CD4-positive, alpha-beta T cell (primary cell): ENCODE measurements at places on chromosomes 11 and 22.

DNA sequence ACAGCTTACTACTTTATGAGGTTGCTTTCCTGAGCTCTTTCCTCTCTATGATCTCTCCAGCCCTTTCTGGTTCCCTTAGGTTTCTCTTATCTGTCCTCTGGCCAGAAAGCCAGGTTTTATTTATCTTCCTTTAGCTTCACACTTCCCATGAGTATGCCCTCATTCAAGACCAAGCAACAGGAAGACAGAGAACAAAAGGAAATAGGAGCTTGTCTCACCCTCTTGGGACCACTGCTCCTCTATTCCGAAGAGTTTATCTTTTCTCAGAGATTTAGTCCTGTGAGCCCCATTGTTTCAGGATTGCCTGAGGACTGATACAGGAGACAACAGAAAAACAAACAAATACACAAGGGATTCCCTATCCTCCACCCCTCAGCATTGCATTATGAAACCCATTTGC lies 62.4 kb upstream of the CCDC179 start:
- DNase-seq, result no peak

- DNase-seq, result no peak
Observed at GRCh38 chr11:21427726-21428125, 758.3 kb downstream of the NELL1 start.

DNA sequence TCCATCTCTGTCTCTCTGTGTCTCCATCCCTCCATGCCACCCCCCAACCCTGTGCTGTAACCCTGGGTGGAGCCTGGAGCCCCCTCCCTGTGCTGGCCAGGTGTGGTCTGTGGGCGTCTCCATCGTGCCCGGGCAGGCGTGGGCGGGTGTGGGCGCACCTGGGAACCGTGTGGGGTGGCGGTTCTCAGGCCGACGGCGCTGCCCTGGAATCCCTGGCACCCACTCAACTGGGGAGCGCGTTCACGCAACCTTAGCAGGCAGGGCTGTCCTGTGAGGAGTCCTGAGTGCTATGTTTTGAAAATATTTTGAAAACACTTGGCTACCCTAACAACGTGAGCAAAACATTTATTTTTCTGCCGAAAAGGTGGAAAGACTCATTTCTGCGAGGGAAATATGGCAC lies 4.7 kb downstream of the TNNT3 start:
- DNase-seq, result no peak

GRCh38 chr22:44091021-44091721 lies 67.1 kb downstream of the PARVB start:
- no peak for DNase-seq

GRCh38 chr11:1148752-1149180 lies 9.0 kb upstream of the MUC5AC start:
- no peak for DNase-seq

DNA sequence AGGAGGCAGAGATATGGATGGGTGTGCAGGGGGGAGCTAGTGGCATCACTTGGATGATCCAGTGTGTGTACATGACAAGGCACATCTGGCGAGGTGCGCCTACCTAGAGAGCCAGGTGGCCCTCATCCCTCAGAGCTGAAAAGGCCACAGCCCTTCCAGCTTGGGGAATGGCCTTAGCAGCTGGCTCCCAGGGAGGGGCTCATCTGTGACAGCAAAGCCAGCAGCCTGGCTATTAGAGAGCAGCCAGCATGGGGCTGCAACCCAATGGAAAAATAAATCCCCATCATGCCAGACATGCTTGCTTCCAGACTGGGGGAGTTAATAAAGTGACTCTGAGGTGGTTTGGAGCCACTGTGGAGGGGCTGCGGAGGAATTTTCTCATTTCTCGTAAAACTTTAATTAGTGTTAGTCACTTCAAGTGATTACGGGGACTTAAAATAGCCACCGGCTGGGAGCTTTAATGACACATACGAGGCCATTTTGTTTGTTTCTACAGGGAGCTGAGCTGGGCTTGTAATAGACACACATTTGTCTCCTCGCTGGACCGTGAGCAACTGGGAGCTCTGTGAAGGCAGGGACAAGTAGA lies 111.2 kb upstream of the ALX4 start:
- DNase-seq, result no peak

GRCh38 chr22:41146573-41146972 lies 54.2 kb downstream of the EP300 start:
- DNase-seq, result no peak

GRCh38 chr11:127616158-127616557 lies 615.6 kb upstream of the KIRREL3 start:
- no peak for DNase-seq

DNA sequence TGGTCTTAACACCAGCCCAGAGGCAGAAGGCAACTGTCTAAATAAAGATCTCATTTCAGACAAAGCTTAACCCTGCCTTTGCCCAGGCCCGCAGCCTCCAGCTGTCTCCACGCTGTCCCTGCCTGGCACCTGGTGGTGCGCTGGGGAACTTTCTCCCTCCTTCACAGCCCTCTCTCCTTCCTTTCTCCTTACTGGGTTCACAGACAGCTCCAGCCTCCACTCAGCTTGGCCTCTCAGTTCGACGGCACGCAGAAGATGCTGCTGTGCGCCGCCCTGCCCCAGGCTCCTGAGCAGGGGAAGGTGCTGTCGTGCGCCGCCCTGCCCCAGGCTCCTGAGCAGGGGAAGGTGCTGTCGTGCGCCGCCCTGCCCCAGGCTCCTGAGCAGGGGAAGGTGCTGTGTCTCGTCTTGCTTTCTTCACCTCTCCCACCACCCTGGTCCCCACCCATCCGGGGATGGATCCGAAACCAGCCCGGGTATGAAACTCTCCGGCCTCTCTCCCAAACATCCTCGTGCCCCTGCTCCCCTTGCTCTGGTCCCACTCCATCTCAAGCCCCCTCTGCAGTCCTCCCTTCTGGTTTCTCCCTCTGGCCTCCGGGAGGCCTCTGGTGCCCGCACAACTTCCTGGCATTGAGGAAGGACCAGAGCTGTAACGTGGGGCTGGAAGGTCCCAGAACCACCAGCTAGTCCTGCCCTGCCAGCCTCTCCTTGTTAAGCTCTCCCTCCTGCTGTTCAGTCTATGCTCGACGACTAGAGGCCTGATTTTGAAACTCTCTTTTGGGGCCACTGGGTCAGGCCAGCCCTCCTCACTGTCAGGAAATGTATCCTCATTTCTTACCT lies 22.9 kb upstream of the JAM3 start:
- DNase-seq, result no peak

DNA sequence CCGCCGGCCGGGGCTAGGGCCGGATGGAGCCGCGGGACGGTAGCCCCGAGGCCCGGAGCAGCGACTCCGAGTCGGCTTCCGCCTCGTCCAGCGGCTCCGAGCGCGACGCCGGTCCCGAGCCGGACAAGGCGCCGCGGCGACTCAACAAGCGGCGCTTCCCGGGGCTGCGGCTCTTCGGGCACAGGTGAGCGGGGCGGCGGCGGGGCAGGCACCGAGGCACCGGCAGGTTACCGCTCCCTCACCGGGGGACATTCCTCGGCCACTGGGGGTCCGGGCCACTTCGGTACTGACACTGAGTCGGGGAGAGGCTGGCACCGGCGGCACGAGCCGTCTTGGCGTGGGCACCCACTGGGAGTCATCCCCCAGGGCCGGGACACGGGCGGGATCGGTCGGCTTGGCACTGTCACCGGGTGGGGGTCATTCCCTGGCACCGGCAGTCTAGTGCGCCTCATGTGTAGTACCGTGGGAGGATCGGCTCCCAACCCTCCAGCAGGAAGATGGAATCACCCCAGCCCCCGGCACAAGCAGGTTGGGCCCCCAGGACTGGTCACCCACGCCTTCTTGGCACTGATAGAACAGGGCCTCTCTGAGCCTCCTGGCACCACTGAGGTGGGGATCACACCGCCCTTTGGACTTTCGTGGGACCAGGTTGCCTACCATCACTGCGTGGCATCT lies 511 bp downstream of the DGKZ start:
- no peak for DNase-seq

DNA sequence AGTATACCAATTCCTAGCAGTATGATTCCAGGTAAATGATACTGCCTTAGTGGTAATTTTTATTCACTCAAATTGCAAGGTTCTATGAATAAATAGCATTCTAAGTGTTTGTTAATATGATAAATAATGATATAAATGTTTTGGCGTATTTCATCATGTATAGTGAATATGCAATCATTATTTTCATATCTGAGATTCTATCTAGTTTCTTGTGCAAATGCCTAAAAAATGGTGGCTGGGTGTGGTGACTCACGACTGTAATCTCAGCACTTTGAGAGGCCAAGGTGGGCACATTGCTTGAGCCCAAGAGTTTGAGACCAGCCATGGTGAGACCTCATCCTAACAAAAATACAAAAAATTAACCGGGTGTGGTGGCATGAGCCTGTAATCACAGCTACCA lies 13.9 kb downstream of the HIPK3 start:
- DNase-seq, result no peak

GRCh38 chr22:23850136-23850611 lies 7.5 kb upstream of the SLC2A11 start:
- DNase-seq, result no peak

DNA sequence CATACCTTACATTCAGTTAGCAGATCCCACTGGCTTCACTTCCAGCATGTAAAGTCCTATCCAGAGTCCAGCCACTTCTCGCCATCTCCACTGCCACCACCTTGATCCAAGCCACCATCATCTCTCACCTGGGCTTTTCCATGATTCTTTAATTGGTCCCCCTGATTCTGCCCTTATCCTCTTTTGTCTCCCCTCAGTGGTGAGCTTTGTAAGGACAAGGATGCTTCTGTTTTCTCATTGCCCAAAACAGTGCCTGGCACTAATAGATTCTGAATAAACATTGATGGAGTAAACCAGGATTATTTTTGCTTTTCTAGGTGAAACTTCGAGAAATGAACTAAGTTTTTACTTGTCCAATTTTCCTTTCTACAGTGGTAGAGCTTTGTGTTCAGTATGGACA lies 4.4 kb downstream of the POLA2 start:
- no peak for DNase-seq

GRCh38 chr11:72525466-72525865 lies 91.1 kb upstream of the CLPB start:
- DNase-seq, result no peak

GRCh38 chr22:37244114-37244921 lies at the start of gene RAC2:
Gene RAC2 (minus strand): TSS chr22:37244269. CDS start chr22:37244148, 121 bp downstream.
- DNase-seq, result peak; percentile 85

DNA sequence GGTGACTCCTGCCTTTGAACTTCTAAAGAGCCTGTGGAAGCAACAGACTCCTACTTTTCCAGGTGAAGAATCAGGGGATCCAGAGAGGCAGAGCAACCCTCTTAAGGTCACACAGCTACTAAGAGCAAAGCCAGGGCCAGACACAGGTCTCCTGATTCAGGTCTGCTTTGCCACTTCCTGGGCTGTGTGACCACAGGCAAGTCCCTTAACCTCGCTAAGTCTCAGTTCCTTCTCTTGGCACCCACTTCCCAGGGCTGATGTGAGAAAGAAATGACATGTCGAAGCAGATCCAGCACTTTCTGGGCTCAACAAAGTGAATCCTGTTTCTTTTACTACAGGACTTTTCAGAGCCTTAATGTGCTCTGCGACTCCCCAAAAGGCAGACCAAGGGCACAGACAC lies 30.2 kb downstream of the UQCR10 start:
- no peak for DNase-seq

DNA sequence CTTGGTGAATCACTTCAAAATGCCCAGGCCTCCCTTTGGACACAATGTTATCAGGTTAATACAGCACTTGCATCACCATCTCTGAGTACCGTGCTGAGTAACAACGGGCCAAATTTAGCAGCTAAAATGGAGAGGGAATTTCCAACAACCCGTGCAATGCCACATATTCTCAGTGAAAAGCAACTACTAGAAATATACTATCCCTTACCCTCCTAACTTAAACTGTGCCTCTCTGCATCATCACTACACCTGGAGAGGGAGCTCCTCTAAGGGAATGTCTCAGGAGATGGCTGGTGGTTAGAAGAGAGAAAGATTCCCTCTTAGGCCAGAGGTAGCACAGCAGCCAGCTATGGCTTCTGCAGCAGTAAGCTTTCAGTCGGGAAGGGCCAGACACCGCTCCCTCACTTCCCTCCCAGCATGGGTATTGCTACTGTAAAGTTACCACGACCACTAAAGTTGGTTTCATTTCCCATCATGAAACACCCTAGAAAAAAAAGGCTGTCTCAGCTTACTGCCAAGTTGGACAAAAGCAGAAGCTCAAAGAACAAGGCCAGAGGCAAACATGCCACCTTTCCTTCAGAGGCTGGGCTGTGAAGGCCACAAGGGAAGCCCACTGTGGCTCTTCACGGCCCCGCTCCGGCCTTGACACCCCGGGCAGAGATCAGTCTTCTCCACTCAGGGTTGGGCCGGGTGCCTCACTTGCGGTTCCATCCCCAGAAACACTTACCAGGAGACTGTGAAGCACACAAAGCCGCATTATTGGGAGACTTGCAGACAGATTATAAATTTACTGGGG lies 3.9 kb downstream of the MAML2 start:
- DNase-seq, result peak; percentile 23

- peak; percentile 69 for DNase-seq
Observed at GRCh38 chr11:2387266-2387987, 10.3 kb downstream of the CD81 start.

DNA sequence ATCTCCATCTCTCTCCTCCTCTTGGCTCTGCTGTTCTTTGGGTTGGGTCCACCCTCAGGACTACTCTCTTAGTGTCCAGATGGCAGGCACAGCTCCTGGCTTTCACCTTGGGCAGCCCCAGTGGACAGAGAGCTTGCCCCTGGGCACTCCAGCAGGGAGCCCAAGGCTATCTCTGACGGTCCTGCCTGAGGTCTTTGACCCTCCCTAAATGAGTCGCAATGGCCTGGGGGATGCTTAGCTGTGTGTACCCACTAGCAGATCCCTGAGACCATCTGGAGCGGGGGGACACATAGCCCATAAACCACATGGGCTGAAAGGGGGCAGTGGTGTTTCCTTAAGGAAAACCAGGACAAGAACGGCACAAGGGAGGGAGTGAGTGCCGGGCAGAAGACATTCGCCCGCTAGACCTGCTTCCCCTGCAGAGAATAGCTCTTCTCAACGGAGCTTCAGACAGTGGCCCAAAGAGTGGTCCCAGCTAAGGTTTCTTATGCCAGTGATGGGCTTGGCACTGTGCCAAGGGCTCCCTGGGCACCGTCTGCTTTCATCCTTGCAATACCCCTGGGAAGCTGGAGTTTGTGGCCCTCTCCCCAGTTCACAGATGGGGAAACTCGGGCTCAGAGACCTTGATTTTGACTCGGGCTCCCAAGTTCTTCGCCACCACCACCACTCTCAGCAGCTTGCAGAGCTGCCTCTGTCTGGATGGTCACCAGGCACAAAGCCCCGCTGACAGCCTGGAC lies 53.9 kb upstream of the ANO1 start:
- DNase-seq, result no peak

DNA sequence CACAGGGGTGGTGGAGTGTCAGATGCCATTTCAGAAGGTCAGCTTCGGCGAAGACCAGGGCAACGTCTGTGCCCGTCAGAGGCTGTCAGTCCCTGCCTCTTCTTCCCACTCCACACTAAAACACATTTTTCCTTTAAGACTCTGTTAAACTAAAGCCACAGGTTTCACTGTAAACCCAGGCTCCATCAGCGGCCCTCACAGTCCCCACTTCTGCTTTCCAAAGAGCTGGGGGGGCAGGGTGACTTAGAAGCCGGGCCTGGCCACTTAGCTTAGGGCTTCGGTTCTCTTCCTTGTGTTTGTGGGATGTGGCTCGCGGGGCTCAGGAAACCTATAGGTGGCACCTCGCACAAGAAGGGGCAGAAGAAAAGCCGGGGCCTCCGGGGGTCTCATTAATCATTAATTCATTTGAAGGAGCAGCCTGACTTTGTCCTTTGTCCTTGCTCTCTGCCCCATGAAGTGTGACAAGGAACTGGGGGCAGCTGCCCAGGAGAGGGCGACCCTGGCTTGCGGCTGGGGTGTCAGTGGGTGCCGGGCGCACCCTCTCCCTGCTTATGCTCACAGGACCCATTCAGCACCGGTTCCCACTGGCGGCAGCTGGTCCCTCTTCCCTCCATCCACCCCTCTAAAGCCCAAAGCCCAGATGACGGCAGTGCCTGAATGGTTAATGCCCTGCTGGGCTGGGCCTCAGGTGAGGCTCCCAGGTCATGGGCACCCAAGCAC lies 4.1 kb downstream of the SLC25A45 start:
- no peak for DNase-seq
